Pancreas (tissue), 10 donors: ENCODE measurements at places on chromosomes 1 and 21.
A peak's percentile ranks its signal among the peaks of the same experiment; 100 is the strongest.

DNA sequence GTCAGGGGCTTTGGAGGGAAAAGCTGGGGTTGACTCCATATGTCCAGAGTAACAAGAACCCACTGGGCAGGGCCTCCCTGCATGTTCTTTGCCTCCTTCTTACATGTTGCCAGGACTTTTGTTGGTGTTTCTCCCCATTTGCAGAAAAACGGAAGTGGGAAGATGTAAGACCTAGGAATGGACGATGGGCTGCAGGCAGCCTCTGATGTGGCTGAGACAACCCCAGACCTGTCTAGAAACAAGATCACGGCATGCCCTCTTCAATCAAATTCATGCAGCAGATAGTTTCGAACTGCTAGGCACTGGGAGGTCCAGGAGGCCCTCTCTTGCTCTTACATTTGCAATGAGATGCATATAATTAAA is 3.4 kb downstream of the FAM43B start:
- H3K36me3 ChIP-seq: no peaks in the 10 kb centered on the region
- no peak overlapping the region for H3K27ac ChIP-seq
- no peaks in the 10 kb centered on the region for H3K27me3 ChIP-seq
- DNase-seq: no peak
- no peak overlapping the region for H3K4me3 ChIP-seq

DNA sequence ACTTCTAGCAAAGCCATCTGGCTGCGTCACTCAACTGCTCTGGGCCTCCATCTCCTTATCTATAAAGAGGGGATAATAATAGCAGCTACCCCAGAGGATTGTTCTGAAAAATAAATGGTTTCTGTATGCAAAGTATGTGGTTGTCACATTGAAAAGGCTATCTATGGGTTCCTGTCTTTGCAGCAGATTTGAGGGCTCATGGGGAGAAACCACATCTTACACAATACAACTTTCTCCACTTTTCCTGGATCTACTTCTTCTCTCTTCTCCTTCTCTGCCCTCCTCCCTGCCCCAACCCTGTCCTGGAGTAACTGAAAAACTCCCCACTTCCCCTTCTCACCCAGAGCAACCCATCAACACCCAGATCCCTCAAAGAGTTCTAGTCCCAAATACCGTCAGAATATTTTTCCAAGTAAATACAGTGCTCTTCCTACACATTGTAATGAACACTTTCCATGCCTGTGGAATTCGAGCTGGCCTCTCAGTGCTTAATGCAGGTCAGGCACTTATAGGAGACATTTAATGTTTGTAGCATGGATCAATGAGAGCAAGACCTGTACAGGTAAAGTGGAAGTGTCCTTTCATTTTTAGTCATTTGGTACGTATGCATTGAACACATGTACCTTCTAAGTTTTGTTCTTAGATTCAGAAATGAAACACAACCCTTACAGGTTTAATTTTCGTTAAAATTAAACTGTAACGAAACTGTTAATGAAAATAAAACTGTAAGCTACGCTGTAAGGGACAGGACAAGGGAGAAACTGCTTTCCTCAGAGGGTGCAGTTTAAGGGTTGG is 131.9 kb downstream of the AK5 start:
- H3K27ac ChIP-seq: no peak overlapping the region
- peaks cover 3% of the 10 kb centered on the region for H3K36me3 ChIP-seq
- DNase-seq: no peak

DNA sequence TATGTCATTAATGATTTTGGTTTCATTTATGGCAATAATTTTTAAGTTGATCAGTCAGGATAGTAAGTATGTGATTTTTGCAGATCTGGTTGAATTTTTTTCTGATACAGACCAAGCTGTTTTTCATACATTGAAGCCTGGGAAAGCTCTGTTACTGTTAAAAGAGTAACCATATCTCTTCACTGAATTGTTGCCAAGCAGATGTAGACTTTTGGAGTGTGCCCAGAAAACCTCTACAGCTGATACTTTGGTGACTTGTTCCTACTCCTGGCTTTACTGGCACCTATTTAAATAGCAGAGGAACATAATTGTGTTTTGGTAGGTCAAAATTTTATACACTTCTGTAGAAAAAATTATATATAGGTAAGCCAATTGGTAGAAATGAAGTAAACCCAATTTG is 49.4 kb downstream of the NFIA start:
- peaks cover 9% of the 10 kb centered on the region for H3K4me1 ChIP-seq
- no peak for DNase-seq
- H3K27ac ChIP-seq: peak overlapping the region; percentile 15

- DNase-seq: no peak
- H3K27ac ChIP-seq: no peak overlapping the region
- H3K4me3 ChIP-seq: no peak overlapping the region
- H3K36me3 ChIP-seq: no peaks in the 10 kb centered on the region
- H3K27me3 ChIP-seq: no peaks in the 10 kb centered on the region
These were observed 55.4 kb upstream of the LMO4 start for GRCh38 chr1:87273291-87273690.

DNA sequence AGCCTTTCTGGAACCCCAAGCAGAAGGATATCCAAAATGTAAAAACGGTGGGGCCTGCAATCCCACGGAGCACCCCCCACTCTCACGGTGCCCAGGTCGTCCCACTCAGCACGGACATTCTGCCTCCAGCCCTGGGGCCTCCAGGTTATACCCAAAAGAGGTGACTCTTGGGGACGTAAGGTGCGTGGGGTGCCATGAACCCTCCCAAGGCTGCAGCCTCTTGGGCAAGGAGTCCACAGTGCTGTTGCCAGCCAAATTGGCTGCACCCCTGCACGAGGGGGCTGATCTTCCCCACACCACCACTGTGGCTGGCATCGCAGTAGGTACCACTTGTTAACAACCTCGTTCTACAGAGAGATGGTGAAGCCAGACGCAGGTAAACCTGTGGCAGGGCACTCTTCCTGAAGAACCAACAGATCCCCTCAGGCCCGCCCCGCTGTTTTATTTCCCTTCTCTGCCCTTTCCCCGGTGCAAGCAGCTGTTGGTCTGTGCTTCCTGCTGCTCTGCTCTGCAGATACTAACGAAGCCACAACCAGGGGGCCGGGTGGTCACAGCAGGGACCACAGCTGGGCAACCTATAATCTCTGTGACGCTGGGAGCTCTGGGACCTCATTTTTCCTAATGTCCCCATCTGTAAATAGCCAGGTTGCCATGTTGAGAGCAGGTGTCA is 8.7 kb downstream of the TFF3 start:
- H3K27ac ChIP-seq: no peak overlapping the region
- no peaks in the 10 kb centered on the region for H3K36me3 ChIP-seq
- no peaks in the 10 kb centered on the region for H3K4me1 ChIP-seq
- H3K27me3 ChIP-seq: no peaks in the 10 kb centered on the region

DNA sequence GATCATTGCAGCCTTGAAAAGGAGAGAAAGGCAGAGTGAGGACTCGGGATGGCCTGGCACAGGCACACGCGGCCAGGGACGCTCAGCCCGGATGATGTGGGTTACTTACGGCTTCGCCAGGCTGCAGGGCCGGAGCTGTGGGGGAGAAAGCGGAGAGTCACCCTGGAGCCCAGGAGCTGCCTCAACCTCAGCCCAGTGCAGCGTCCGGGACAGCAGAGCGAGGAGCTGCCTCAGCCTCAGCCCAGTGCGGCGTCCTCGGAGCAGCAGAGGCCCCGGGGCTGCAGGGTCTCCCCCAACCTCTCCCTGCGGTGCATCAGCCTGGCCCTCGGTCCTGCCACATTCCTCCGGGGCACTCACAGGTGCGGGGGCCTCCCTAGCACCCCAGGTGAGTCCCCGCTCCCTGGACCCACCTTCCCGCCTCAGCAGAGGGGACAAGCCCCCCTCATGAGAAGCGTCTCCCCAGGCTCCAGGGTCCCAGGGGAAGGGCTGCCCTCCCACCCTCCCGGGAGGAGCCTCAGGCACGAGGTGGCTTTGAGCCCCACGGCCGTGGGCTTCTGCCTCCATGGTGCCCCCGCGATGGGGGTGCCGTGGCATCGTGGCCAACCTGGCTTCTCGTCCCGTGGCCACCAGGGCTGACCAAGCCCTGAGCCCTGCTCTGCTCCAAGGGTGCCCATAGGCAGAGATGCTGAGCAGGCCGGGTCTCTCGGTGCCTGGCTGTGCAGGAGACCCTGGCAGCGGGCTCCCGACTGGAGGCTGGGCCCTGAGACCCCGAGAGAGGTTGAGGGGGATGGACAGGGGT is 10.5 kb upstream of the RNF223 start:
- H3K27ac ChIP-seq: no peak overlapping the region
- no peak overlapping the region for H3K4me3 ChIP-seq
- H3K4me1 ChIP-seq: no peaks in the 10 kb centered on the region

DNA sequence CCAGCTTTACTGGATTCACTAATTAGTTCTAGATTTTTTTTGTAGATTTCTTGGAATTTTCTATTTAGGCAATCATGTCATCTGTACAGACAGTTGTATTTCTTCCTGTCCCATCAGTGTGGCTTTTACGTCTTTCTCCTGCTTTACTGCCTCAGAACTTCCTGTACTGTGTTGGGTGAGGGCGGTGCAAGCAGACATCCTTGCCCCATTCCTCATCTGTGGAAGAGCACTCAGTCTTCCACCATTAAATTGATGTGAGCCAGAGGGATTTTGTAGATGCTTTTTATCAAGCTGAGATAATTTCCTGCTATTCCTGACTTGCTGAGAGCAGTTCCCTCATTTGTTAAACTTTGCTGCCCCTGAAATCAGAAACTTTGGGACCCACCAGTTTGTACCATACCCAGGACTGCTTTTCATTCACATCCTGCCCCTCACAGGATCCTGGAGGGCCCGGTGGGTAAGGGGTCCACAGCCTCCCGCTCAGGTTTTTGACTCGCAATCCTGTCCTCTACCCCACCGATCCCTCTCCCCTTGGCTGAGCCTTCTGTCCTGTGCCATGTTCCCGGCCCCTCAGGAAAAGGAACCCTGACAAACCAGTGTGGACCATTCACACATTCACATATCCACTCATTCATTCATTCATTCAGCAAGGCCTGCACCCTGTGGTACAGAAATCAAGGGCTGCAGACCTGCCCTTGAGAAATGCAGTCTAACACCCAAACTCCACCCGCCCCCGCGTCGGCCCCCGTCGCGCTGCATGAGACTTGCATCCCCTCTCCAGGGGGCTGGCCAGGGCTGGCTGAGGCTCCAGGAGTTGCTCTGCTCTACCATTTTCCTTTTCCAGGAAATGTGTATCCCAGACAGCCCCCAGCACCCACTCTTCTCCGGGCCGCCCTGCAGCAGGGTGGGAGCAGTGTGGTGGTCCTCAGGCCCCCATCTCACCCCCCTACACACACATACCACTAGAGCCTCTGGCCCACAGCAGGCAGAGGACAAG is 246.5 kb upstream of the VAMP3 start:
- H3K27ac ChIP-seq: no peak overlapping the region
- no peaks in the 10 kb centered on the region for H3K4me1 ChIP-seq
- no peaks in the 10 kb centered on the region for H3K27me3 ChIP-seq
- no peak overlapping the region for H3K4me3 ChIP-seq
- DNase-seq: no peak

DNA sequence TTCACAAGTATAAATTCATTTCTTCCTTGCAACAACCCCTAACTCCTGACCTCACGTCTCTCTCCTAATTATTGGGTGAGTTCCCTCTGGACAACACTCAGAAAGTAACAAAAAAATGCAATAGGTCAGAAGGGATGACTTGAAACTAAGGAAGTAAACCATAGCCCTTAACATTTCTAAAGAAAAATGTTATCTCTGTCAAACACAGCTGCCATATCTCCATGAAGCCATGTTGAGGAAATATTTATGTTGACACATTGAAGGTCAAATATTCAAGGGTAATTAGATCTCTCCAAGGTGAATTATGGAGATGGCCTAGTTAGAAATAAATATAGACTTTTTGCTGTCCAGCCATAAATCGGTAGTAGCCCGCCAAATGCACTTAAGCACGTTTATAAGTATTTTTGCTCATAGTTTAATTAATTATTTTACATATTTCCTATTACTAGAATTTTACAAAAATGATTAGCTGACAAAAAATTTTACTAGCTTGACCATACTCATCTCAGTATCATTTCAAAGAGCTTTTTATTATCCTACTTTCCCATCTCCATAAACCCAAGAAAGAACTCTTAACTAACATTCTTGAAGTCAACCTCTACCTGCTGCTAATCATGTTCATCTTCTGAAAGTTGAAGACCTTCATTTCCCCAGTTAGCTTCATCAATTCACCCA is 160.1 kb upstream of the PKN2 start:
- no peaks in the 10 kb centered on the region for H3K36me3 ChIP-seq
- DNase-seq: no peak
- no peak overlapping the region for H3K27ac ChIP-seq
- no peak overlapping the region for H3K4me3 ChIP-seq
- no peaks in the 10 kb centered on the region for H3K4me1 ChIP-seq

- no peaks in the 10 kb centered on the region for H3K36me3 ChIP-seq
- H3K4me1 ChIP-seq: peaks cover 8% of the 10 kb centered on the region
- DNase-seq: no peak
These were observed 22.0 kb downstream of the AGRN start for GRCh38 chr1:1041873-1042272.

- H3K27me3 ChIP-seq: no peaks in the 10 kb centered on the region
- no peaks in the 10 kb centered on the region for H3K4me1 ChIP-seq
- no peaks in the 10 kb centered on the region for H3K36me3 ChIP-seq
- DNase-seq: peak; percentile 21
These were observed 55.7 kb downstream of the PRKCZ start for GRCh38 chr1:2105781-2106524.

DNA sequence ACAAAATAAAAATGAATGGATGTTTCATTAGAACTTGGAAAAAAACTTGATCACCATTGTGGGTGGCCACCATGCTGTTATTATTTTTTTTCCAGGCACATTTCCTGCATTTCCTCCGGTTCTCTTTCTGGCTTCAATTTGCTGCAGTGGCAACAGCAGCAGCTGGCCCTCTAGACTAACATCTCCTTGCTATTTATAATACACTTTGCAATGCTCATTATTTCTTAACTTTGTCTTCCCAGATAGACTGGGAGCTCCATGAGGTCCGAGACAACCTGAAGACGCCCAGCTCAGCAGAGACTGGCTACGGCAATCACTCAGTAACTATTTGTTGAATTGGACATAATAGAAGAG is 53.4 kb upstream of the ATP5PO start:
- H3K36me3 ChIP-seq: no peaks in the 10 kb centered on the region
- H3K27ac ChIP-seq: no peak overlapping the region
- H3K4me3 ChIP-seq: no peak overlapping the region
- H3K4me1 ChIP-seq: no peaks in the 10 kb centered on the region

DNA sequence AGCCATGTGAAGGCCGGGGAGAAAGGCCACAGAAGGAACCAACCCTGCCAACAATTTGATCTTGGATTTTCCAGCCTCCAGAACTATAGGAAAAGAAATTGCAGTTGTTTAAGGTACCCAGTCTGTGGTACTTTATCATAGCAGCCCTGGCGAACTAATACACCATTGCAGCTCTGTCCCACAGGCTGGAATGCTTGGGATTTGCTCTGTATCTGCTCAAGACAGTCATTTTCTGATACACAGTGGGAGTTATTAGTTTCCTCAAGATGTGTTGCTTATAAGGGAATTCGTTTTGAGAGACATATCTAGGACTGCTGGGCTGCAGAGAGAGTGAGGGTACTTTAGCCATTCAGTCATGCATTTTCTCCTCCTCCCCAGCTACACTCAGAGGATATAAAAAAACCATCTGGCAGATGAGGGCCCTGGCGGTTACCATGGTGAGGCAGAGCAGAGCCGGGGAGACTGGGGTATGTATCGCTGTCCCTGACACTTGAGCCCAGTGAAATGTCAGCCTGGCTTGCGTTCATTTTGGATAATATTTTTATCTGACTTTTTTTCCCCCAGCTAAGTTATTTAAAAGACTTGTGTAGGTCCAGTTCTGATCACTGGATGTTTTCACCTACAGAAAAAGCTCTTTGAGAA is 104.6 kb downstream of the DIRAS3 start:
- H3K4me3 ChIP-seq: no peak overlapping the region
- no peaks in the 10 kb centered on the region for H3K36me3 ChIP-seq
- no peak for DNase-seq
- H3K4me1 ChIP-seq: no peaks in the 10 kb centered on the region
